ENCODE measurements at places on chromosomes 2 and 18. TPM values are rescaled to one million over a fixed set of nuclear protein-coding genes. Genes with fewer than 3 reads are reported as not detected.
A peak's percentile ranks its signal among the peaks of the same experiment; 100 is the strongest.

GRCh38 chr2:54760310-54760709 is 36.8 kb downstream of the EML6 start:
- no peak for DNase-seq

GRCh38 chr2:148969659-148970061 is 68.8 kb upstream of the LYPD6B start:
- DNase-seq: no peak

- DNase-seq: no peak
Observed at GRCh38 chr2:17506736-17507616, 11.3 kb downstream of the RAD51AP2 start.

- DNase-seq: no peak
Observed at GRCh38 chr2:240996834-240997140, 1.6 kb upstream of the SNED1 start.

- DNase-seq: no peak
Observed at GRCh38 chr18:64436111-64436510, 287.2 kb upstream of the LINC00305 start.

GRCh38 chr2:61762292-61762691 is 91.6 kb downstream of the FAM161A start:
- no peak for DNase-seq

LRRTM4 gene
- total RNA-seq: 0.09 TPM

DNA sequence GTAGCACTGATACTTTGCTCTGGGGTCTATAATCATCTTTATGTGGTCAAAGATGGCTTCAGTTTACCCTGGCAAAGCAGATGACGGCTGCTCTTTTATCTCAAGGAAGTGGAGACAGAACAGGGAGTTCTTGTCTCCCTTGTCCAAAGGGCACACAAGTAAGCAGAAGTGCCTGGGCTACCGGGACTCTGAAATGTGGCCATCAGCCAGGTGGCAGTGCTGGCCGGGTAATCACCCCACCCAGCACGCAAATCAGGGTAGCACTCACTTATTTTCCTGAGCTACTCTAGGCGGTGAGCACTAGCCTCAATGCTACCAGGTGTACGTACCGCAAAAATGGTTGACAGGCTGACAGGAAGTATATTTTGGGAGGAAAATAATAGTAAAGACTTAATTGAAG is 119.7 kb upstream of the ETAA1 start:
- peak; percentile 6 for DNase-seq

DNA sequence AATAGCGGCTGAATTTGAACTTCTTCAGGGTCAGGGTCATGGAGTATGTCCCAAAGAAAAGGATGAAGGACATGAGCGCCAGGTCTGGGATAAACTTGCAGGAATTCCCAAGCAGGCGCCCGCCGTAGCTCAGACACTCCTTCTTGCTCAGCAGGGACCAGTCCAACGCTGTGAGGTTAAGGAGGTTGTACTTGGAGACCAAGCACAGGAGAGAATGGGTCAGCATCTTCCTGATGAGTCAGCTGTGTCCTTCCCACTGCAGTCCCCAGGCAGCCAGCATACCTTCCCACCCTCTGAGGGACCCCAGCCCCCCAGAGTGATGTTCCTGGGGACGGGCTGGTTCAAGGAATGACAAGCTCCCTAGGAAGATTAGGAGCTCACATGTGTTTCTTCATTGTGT is 40.9 kb downstream of the MTHFD2 start:
- DNase-seq: no peak

ODC1 gene
- total RNA-seq: 147 TPM

DNA sequence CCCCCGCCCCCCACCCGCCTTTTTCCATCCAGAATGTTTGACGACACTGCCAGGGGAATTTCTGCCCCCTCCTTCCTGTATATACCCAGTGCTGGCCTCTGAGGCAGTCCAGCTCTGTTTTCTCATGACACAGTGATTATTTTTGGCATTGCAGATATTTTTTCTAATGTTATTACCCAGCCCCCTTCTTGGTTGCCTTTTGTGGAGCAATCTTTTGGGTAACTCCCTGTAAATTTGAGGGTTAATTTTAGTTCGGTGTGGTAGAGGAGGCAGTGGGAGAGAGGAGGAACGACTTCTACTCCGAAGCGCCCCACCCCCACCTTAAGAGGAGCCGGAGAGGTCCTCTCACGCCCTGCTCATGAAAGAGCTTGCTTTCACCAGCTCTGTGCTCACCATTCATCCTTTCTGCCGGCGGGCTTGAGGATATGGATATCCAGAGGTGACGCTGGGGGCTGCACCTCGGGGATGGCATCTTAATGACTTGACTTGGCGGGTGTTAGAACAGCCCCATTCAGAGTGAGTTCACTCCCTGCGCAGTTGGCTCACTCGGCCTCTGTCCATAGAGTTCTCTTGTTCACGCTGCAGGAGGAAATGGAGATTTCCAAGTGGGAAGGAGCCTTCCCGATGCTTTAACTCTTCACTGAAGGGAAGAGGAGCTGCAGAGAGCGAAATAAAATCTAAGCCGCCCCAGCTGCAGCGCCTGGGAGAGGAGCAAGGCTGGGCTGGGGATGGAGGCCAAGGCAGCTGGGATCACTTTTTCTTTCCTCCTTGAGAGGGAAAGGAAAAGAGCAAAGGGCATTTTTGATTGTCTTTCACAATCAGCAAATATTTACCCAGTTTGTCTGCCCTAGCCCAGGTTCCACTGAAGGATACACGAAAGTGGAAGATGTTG is 38.4 kb downstream of the EPAS1 start:
- peak; percentile 17 for DNase-seq

GRCh38 chr2:157447741-157448140 is 3.9 kb upstream of the CYTIP start:
- no peak for DNase-seq

KLHL30 gene
- total RNA-seq: 1.9 TPM

DNA sequence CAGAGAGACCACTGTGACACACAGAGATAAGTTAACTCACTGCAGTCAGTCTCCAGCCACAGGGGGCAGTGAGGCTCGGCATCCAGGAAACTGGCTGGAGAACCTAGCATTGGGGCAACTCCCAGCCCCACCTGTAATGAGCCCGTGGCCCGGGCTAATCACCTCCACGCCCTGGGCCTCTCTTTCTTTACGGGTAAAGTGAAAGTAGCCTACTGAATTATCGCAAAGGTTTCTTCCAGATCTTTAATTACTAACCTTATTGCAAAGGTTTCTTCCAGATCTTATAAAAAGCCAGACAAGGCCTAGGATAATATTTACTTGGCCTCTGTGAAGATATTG is 45.7 kb upstream of the ACAA2 start:
- no peak for DNase-seq

GRCh38 chr2:68185541-68186164 is 28.0 kb downstream of the PNO1 start:
- no peak for DNase-seq

PDE11A gene
- total RNA-seq: 26.6 TPM

FOXD4L1 gene
- total RNA-seq: not detected

GRCh38 chr2:88582030-88582429 is 45.2 kb downstream of the EIF2AK3 start:
- no peak for DNase-seq

COL4A3 gene
- 3.5 TPM for total RNA-seq

TFCP2L1 gene
- total RNA-seq: 25.7 TPM

TRIM43B gene
- not detected for total RNA-seq
